ENCODE measurements at places on chromosomes 2 and 18.

GRCh38 chr2:145811276-145812164 is 1291.6 kb upstream of the ZEB2 start:
- DNase-seq: no peak

DNA sequence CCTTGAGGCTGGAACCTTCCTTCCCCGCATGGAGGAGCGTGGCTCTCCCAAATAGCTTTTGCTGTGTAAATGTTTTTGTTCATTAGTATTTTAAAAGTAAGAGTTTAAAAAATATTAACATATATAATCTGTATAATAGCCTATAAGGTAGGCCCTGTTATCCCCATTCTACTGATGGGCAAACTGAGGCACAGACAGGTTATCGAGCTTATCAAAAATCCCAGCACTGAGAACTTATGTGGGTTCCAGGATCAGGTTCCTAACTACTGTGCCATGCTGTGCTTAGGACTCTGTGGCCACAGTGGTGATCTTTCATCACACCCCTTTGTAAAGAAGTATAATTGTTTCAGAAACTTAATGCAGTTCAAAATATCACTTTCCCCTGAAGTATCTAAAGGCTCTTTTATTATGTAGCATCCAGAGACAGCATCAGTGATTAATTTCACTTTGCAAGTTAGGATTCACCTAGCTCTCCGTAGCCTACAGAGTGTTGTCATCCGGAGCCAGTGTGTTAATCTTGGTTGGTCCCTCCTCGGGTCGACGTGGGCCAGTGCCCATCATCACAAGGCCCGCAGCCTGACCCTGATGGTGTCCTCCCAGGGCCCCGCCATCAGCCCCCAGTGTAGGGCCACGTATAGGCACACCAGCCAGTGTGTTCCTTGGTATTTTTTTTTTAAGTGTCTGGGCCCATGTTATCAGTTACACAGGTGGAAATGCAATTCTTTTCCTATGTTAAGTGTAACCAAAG is 28.7 kb downstream of the CABLES1 start:
- no peak for DNase-seq

- no peak for DNase-seq
Observed at GRCh38 chr2:42424033-42424432, 63.0 kb upstream of the COX7A2L start.

DNA sequence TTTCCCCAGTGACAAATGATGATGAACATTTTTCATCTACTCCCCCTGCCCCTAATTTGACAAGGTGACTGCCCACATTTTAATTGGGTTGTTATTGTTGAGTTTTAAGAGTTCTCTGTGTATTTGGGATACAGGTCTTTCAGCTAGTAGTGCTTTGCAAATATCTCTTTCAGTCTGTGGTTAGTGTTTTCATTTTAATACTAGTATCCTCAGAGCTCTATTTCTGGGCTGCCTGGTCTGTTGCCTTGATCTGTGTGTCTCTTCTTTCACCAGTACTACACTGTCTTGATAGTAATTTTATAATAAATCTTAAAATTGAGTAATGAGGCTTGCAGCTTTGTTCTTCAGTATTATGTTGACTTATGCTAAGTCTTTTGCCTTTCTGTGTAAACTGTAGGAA is 19.7 kb downstream of the EIF5B start:
- DNase-seq: no peak

DNA sequence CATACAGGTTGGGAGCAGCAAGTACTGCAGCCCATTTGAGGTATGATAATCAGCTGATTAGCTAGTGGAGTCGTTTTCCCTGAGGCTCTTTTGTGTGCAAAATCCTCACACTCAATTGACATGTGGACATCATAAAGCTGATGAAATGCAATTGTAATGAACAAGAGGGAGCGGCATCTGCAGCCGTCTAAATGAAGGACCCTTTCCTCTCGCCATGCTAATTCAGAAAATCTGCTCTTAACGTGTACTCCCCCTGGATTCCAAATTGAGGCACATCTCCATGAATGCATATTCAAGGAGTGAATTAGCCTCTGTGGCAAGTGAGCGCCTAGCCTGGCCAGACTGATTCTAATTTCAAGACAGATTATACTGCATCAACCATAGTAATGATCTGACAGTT is 260.9 kb upstream of the ATP5MC3 start:
- no peak for DNase-seq

- DNase-seq: no peak
Observed at GRCh38 chr2:45105050-45105582, 95.9 kb upstream of the SIX2 start.

- DNase-seq: no peak
Observed at GRCh38 chr2:189060096-189060642, 86.0 kb downstream of the COL3A1 start.

Data from NCI-H187 (cell line).